ENCODE measurements at places on chromosomes 7 and 10.

DNA sequence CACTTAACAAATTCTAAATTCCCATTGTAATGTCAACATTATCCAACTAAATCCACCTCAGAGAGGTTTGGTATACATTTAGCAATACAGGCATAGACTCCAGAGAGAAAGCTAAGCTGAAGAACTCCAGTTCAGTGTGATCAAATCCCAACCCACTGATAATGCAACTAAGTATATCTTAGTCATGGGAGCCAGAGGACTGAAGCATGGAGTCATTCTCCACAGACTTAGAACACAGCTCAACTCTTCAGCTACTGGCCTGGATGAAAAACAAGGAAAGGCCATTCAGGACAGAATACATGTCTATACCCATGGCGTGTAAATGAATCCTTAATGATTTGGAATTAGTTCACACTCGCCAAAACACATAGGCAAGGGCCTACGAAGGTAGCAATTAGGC, 27.9 kb downstream of the NOC3L start:
- DNase-seq = no peak

- DNase-seq = peak; percentile 9
Observed at GRCh38 chr10:72954230-72954595, 393 bp downstream of the PLA2G12B start.

DNA sequence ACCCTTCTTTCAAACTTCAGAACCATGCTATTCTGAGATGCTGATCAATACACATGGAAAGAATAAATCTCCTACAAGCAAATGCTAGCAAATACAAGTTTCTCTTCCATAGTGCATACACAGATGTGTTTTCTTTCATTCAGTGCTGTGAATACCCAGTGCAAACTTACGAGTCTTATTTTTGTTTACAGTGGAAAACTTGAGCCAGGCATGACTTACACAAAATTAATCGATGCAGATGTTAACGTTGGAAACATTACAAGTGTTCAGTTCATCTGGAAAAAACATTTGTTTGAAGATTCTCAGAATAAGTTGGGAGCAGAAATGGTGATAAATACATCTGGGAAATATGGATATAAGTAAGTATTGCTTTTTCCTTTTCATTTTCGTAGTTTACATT, 48.8 kb downstream of the PNLIPRP3 start:
- DNase-seq = no peak

GRCh38 chr10:90417029-90417428, 440.8 kb downstream of the HTR7 start:
- no peak for DNase-seq

DNA sequence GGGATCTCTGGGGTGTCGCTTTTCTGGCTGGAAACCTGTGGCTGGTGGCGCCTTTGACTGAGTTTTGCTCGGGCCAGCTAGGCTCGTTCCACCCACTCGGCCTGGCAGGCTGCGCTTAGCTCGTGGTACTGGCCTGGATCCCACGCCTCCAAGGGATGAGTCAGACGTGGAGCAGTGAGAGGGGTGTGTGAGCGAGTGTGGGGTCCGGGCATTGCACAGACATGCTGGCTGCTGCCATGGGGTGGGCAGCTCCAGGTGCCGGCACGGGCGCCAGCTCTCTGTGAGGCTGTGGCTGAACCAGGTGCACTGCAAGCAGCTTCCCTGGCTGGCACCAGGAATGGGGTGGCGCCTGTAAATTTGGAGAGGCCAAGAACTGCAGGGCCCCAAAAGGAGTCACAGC, 63.1 kb upstream of the CACNA2D1 start:
- no peak for DNase-seq

DNA sequence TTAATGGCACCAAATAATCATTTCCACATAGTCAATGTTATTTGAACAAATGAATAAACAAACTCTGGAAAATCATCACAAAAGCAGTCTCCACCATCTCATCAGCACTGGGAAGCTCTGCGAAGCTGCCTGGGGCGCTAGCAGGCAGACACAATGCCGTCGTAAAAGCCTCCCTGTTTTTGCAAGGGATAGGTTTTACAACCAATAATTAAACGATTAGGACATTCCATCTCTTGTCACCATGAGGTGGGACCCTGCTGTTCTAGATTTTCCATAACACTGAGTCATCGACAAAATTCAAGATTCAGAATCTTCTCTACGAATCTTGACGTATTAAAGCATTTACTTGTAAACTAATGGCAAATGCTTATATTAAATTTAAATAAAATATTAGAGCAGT, 172.8 kb upstream of the AKR1E2 start:
- DNase-seq = no peak

GRCh38 chr7:137986252-137987017, 15.5 kb downstream of the CREB3L2 start:
- DNase-seq = no peak

DNA sequence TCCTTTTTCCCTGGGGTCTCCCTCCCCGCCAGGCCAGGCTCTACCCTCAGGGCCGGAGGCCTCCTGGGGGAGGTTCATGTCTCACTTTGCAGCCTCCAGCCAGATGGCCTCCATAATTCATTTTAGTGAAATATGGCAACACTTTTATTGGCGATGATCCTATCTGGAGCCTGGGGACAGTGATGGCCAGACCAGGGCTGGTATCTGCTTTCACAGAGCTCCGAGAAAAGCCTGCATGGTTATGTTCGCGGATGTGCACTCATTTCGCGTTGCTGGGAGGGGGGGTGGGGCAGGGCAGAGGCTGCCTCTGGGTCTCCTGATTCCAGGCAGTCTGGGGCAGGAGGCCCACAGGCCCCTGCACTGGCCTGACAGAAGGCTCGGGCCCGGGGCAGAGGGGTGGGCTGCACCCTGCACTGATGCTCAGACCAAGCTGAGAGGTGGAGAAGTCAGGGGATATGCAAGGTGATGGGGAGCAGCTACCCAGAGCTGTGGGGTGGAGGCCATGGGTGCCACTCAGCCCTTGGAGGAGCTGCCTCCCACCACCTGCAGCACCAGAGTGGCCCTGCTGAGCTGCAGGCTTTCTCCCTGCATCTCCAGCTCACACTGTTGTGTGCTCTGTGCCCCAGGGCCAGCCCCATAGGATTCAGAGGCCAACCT, 85.3 kb upstream of the RET start:
- no peak for DNase-seq

DNA sequence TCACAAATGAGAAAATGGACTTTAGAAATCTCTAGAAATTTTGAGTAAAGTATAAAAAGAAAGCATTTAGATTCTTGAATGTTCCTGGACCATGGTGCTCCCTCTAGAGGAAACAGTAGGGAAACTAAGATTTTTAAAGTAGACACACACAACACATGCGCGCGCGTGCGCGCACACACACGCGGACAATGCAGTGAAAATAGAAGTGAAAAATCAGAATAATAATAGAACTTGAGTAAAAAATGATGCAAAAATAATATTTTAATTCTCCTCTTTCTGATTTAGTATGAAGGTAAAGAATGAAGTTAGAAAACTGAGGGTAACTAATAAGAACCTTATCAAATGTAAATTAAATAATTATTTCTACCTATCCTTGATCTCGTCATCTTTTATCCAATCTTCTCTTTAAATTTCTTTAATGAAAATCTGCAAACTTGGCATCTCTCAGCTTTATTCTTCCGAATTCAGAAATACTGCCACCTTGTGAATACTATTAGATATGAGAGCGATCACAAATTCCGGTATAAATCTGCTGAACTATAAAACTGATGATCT, 117.0 kb upstream of the AMPH start:
- DNase-seq = no peak

DNA sequence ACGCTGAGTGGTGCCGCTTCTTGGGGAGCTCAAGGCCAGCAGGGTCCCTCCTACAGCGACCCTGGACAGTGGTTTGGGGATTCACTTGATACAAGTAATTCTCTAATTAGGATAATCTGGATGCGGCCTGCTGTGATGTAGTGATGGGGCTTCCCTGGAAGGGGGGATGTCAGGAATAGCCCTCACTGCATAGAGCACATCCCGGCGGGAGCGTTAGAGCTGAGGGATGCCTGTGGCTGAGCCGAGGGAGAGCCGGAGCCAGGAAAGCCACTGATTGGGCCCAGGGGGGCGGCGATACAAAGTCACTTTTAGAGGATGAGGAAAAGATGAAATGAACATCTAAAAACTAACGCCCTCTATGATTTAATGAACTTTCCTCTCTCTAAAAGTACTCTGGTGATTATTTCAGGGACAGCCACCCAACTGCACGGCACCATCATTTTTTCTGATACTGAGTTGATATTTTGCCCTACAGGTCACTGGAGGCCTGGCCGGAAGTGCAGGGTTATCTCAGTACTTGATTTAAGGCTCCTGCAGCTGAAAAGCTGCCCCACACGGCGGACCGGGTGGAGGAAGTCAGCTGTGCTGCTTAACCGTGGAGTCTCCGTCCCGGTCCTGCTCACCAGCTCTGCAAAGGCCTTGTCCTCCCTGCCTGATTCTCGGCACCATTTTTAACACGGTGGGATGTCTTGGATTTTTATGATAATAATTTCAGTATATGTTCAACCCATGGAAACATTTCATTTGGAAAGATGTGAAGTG, 518.8 kb downstream of the DNAJB6 start:
- no peak for DNase-seq

DNA sequence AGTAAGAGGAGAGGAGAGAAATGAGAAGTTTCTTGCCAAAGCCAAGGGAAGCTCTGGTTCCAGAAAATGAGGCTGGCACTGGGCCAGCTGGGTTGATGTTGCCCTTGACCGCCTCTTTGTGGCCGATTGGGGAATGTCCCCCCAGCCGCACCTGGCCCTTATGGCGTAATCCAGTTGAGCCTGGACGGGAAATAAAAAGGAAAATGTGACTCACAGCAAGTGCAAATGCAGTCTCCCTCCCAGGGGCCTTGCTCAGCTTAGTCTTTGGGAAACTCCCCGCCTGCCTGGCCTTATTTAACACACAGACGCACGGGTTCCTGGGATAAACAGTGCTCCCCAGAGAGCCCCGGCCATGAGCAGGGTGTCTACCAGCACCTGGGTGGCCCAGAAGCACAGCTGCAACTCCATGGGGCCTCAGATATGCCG, 174.8 kb downstream of the KIAA1217 start:
- peak; percentile 23 for DNase-seq

- no peak for DNase-seq
Observed at GRCh38 chr10:46528171-46528671, 28.2 kb downstream of the GPRIN2 start.

- no peak for DNase-seq
Observed at GRCh38 chr10:25805986-25806385, 128.0 kb upstream of the MYO3A start.

GRCh38 chr7:95491634-95492314, 6.0 kb downstream of the ASB4 start:
- no peak for DNase-seq

GRCh38 chr7:136179851-136180721, 202.9 kb upstream of the MTPN start:
- DNase-seq = peak; percentile 32
